Amniotic epithelial cell (primary cell): ENCODE measurements at places on chromosomes 13 and 19.
A peak's percentile ranks its signal among the peaks of the same experiment; 100 is the strongest.

GRCh38 chr13:99392470-99393135, 85.4 kb upstream of the GPR183 start:
- no peak for DNase-seq

GRCh38 chr13:19861762-19862161, 1.7 kb downstream of the ZMYM5 start:
- no peak for DNase-seq

GRCh38 chr19:13984186-13984585, 21.9 kb downstream of the RFX1 start:
- DNase-seq: no peak

DNA sequence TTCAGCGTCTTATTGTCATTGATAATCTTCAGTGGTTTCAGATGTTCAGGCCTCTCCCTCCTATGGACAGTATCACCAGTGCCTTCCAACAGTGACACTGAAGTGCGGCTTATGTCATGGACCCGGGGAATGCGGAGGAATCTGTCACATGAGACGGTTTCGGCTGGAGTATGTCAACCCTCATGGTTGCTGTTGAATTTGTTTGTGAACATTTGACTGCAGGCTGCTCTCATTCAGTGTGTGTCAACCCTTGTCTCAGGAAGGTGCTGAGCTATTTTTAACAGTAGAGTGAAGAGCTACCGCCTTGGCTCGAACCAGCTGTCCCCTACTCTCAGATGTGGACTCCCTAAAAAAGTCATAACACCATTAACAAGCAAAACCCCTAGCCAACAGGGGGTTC, 138.8 kb upstream of the RNF113B start:
- no peak for DNase-seq

GRCh38 chr13:46321494-46322225, 65.4 kb downstream of the RUBCNL start:
- DNase-seq: peak; percentile 57

DNA sequence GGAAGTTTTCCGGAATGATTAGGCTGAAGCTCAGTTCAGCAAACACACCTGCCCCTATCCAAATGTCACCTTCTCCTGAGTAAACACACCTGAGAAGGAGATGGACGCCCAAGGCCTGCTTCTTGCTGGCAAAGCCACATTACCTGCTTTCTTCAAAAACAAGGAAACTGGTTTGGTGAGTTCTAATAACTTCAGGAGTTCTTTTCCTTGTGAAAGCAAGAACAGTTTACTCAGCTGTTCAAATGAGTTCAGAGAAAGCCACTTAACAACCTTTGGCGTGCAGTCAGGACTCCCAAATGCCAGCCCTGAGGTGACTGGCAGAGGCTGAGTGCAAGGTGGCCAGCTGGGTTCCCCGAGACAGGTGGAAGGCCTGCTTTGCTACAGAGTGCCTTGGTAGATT, 160.5 kb downstream of the STK24 start:
- no peak for DNase-seq

GRCh38 chr13:37257706-37258105, 152.2 kb upstream of the CSNK1A1L start:
- peak; percentile 72 for DNase-seq
